ENCODE measurements at places on chromosomes 2 and 18.

DNA sequence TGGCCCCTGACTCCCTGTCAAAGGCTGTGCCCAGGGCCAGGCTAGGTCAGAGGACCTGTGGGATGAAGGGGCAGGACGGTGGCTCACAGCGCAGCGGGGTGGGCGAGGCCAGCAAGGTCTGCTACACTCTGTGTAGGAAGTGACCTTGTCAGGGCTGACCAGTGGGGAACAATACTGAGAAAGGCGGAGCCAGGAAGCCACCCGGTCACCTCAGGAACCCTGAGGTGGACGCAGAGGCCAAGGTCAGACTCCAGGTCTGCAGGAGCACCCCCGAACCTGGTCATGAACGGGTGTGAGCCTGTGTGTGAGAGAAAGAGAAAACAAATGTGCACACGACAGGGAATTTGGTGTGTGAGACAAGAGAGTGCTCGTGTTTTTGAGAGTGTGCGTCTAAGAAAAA, 72.3 kb downstream of the SMAD7 start:
- DNase-seq, result no peak

DNA sequence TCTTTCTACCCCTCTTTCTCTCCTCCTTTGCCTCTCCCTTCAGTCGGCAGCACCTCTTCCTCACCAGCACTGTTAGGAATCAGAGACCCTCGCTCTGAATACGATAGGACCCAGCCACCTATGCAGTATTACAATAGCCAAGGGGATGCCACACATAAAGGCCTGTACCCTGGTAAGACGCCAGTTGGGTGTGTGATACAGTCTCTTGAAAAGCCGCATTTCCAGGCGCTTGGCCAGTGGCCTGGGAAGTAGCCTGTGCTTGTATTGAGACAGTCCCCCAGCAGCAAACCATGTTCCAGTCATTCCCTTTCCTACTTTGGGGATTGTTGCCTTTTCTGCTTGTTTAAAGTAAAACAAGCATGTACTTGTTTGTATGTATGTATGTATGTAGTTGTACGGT, 118.4 kb upstream of the DAPL1 start:
- no peak for DNase-seq

DNA sequence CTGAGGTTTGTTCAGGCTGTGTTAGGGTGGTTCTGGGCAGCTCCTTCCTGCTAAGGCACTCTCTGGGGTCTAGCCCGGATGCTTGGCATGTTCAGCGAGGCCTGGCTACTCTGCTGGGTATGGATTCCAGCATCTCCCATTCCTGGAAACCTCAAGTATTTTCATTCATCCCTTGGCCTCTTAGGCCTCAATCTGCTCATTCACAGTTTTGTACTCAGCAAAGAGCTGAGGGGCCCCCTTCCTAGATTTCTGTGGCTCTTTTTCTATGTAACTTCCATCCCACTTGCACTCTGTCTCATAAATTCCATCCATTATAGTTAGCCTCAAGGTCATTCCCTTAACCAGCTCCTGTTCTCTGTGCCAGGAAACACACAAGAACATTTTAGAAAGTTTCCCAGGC, 798.8 kb upstream of the HS6ST1 start:
- no peak for DNase-seq

DNA sequence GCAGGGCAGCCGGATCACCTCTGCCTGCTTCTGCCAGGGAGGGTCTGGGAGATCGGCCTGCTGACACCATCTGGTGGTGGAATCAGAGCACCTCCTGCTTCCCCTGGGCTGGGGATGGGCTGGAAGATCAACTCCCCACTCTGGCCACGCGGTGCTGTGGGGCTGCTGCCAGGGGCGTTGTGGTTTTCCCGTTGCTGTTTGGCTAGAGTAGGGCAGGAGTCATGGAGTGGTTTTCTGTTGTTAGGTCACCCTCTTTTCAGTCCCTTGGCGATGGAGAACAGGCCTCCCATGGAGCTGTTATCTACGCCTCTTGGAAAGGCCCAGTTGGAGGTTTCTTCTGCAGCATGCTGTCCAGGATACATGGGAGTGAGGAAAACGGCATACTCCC, 15.2 kb downstream of the BCL2L11 start:
- no peak for DNase-seq

- no peak for DNase-seq
Observed at GRCh38 chr18:66495844-66496243, 108.0 kb downstream of the CDH19 start.

DNA sequence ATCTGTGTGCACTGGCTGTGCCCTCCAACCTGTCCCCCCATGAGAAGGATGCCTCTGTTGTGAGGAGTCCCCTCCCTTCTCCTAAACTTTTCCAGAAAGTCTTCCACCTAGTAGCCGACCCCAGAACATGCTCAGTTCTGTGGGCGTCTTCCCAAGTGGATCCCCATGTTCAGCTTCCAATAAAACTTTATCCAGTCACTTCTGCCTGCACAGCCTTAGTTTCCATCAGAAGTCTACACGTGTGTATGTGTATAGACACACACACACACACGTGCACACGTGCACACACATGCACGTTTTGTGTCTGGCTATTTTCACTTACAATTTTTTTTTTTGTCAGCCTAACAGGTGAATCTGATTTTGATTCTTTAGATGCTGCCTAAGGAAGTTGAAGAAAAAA, 115.1 kb downstream of the RTP5 start:
- DNase-seq, result no peak

DNA sequence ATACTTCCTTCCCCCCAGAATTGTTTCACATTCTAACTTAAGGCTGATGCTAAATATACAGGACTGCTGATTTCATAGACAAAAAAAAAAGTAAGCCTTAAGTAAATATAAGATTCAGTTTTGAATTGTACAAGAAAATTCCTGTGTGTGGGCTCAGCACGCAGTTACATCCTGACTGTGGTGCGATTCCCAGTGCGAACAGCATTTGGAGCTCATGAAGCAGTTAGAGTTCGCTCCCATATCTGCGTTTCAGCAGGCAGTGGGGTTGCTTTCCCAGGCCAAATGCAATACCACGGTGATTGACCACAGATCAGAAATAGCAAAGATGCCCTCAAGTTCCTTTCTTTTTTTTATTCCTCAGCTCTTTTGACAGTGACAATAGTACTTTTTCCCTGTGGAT, 75.6 kb downstream of the SATB2 start:
- DNase-seq, result no peak

GRCh38 chr2:31541853-31542252, 38.9 kb downstream of the SRD5A2 start:
- DNase-seq, result no peak

- DNase-seq, result no peak
Observed at GRCh38 chr2:12074126-12074844, 327.9 kb downstream of the LPIN1 start.

DNA sequence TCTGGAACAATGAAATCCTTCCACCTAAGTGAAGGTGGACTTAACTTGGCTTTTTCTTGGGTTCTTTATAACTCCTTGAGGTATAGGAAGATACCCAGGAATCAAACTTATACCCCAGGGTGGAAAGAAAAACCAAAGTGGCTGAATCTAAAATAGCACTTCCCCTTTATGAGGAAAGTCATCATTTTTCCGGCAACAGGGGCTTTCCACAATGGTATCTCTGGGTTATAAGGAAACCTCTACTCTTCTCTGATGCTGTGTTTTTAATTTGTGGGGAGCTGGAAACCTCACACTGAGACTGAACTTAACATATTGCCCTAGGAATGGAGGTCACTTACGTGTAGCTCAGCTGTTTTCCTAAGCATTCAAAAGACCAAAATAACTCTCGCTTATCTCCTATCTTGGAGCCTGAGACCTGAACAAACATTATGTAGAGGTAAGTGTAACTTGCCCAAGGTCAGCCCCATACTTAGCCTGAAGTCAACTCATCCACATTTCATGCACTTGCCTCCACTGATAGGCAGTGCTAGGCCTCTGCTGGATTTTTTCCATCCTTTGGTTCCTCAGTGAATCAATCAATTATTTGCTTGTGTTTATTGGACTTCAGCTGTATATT, 117.9 kb downstream of the SETBP1 start:
- DNase-seq, result no peak

DNA sequence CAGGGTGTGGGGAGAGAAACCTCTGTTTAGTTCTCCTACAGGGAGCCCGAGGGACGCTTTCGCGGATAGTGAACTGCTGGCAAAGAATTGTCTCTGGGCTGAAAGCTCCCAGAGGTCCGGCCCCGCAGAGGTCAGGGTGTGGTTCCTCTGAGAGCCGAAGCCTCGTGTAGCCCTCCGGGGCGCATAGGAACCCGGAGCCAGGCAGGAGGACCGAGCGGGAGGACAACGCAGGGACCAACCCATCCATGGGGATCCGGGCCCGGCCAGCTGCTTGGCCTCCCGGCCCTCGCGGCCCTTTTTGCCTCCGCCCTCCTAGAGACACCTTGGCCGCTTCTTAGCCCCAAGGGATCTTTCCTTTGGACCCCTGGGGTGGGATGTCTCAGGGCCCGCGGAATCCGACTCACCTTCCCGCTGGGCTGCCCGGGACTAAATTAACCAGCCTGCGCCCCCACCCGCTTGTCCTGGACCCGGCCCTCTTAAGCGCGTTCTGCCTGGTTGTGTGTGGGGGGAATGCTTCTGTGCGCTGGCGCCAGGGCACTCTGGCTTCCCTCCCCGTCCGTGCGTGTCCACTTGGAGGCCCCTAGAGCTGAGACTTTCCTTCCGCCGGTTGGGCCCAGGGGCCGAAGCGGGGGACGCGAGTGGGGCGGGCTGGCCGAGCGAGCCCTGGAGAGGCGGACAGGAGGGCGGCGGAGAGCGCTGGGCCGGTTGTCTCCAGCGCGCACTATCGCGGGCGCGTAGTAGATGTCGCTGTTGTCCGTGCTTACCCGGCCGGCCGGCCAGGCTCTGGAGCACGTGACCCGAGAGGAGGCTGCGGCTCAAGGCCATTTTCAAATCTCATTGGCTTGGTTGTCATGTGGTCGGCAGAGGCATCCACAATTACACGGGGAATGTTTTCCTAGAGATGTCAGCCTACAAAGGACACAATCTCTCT, at the start of gene HOXD10:
Gene HOXD10 (plus strand): TSS at position 896 of the 931 bp plus-strand sequence. CDS start 56 bp downstream, outside the sequence.
- DNase-seq, result no peak

GRCh38 chr2:200129721-200130462, 174.5 kb downstream of the MAIP1 start:
- DNase-seq, result no peak

- DNase-seq, result no peak
Observed at GRCh38 chr2:54638774-54639187, 84.7 kb upstream of the EML6 start.

DNA sequence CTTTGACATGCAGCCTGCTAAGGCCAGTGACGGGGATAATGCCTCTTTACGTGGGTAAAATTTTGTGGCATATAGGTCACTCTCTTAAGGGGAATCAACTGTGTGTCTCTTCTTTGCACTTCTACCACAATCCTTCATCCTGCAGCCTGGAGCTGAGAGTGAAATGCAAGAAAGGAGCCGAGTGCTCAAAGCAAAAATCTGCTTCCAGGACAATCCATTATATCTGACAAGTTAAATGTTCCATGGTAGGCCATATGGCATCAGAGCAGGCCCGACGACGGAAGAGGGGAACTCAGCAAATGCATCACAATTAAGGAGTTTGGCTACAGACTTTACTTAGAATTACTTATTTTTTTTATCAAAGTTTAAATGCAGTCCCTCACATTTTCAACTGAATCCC, 171.2 kb downstream of the TCF4 start:
- no peak for DNase-seq

- DNase-seq, result no peak
Observed at GRCh38 chr2:216404010-216404618, 8.2 kb upstream of the SMARCAL1 start.

- DNase-seq, result no peak
Observed at GRCh38 chr18:34028324-34028723, 196.4 kb downstream of the NOL4 start.

GRCh38 chr2:40554665-40555294, 102.9 kb upstream of the SLC8A1 start:
- no peak for DNase-seq

GRCh38 chr2:172198908-172199307, 96.2 kb upstream of the DLX2 start:
- DNase-seq, result no peak

DNA sequence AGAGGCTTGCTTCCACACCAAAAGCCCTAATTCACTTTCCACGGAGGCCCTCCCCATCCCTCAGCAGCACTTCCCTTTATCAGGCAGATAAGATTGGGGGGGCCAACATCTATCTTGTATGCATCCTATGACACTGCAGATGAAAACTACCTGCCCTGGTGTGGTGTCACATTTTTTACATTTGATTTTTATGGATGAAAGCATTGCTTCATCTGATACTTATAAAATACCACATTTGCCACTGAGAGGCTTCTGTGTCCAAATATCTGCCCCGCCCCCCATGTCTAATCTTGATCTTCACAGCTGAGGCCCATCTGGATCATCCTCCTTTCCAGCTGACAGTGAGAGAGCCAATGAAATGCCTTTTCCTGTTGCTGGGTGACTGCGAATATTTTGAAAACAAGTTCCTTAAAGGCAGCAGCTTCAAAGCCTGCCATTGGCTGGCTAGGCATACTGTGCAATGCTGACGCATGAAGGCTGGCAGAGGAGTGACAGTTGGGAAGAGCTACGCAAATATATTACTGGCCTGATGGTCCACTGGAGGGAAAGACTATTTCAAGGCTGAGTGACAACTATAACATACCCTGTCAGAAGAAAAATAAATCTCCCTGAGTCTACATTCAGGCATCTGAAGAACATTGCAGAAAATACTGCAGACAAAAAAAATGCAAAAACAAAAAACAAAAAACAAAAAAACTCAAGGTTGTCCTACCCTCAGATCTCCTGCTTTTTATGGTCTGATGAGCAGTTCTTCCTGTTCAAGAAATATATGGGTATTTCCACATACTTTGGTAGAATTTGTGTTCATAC, 318.7 kb downstream of the PDE11A start:
- DNase-seq, result peak; percentile 87
